Activated CD8-positive, alpha-beta T cell treated with anti-CD3 and anti-CD28 coated beads, Interleukin-2, amount 10 ng/mL, durations not matched to agents 7 days and 5 days (primary cell): ENCODE measurements at places on chromosomes 2 and 18. TPM values are rescaled to one million over a fixed set of nuclear protein-coding genes. Genes with fewer than 3 reads are reported as not detected.

- peaks cover 24% of the 10 kb centered on the region for H3K4me1 ChIP-seq
- H3K36me3 ChIP-seq = peaks cover 7% of the 10 kb centered on the region
- H3K4me3 ChIP-seq = peak within 1 kb of the TSS; percentile 88
- peaks cover 6% of the 10 kb centered on the region for H3K27me3 ChIP-seq
- peak; percentile 93 for DNase-seq
Observed at GRCh38 chr18:50878345-50879301, at the start of gene ME2. Gene ME2, plus strand, starts transcription at chr18:50879118. Its CDS starts 16,703 bp downstream, at chr18:50895821.

Gene RNF152
- total RNA-seq = not detected

- no peak for DNase-seq
- no peaks in the 10 kb centered on the region for H3K4me1 ChIP-seq
- H3K4me3 ChIP-seq = no peak overlapping the region
- no peak overlapping the region for H3K27ac ChIP-seq
Observed at GRCh38 chr18:45166836-45167551, 448.3 kb upstream of the SLC14A2 start.

DNA sequence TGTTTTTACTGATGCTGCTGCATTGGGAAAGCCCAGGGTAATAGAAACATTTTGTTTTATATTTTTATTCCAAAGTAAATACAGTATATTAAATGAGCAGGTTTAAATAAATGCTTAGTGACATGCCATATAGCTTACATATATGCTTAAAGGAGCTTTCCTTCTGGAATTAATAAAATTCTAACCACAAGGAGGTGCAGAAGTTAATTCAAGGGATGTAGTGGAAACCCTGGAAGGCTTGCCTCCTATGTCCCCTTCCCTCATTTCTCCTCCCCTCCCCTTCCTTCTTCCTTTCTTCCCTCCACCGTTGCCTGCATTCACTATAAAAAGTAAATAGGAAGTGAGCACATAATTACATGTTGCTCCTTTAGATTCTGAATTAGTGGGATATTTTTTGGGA lies 96.3 kb downstream of the UBE2E3 start:
- peaks cover 3% of the 10 kb centered on the region for H3K27me3 ChIP-seq
- no peak for DNase-seq
- no peak overlapping the region for H3K4me3 ChIP-seq
- no peak overlapping the region for H3K27ac ChIP-seq

- H3K4me1 ChIP-seq = no peaks in the 10 kb centered on the region
- H3K36me3 ChIP-seq = peaks cover 42% of the 10 kb centered on the region
Observed at GRCh38 chr2:239187464-239188253, 213.2 kb downstream of the HDAC4 start.

DNA sequence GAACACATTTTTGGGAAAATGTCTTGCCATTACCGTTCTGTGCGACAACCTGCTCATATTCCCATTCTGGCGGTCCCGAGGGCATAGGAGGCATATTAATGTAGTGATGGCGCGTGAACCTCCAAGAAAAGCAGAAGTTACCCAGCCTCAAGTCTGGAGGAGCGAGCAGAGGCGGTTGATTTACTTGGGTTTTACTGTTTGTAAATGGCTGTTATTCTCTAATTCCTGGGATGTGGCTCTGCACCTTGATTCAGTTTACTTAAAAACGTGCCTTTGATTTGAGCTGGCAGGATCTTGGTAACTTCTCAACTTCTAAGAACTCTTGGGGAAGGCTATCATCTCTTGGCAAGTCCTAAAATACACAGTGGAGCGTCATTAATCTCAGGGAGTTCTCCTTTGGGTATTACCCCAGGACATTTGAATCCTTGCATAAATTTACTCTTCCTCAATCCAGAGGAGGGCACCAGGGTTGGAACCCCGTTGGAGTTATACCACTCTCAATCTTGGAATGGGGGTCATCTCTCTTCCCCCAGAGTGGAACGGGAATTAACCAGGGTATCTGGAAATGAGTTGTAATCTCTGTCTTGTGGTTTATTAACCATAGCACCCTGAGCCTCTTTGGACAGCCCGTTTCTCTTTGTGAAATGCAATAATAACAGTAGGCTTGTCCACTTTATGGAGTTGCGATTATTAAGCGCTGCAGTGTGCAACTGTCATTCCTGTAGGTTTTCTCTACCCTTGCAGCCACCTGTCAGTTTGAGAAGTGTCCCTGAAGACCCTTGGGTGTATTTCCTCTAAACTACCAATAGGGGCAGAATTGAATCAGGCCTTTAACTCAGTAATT lies 2.1 kb downstream of the HK2 start:
- peak overlapping the region; percentile 63 for H3K27ac ChIP-seq
- peaks cover 74% of the 10 kb centered on the region for H3K4me1 ChIP-seq
- H3K27me3 ChIP-seq = peaks cover 4% of the 10 kb centered on the region
- no peak for DNase-seq
- peaks cover 28% of the 10 kb centered on the region for H3K36me3 ChIP-seq
